ENCODE measurements at places on chromosomes 6 and 20.
A peak's percentile ranks its signal among the peaks of the same experiment; 100 is the strongest.

GRCh38 chr6:72691249-72691648 lies 69.4 kb downstream of the KCNQ5 start:
- DNase-seq, result no peak

GRCh38 chr6:150987855-150988464 lies 122.5 kb downstream of the MTHFD1L start:
- no peak for DNase-seq

DNA sequence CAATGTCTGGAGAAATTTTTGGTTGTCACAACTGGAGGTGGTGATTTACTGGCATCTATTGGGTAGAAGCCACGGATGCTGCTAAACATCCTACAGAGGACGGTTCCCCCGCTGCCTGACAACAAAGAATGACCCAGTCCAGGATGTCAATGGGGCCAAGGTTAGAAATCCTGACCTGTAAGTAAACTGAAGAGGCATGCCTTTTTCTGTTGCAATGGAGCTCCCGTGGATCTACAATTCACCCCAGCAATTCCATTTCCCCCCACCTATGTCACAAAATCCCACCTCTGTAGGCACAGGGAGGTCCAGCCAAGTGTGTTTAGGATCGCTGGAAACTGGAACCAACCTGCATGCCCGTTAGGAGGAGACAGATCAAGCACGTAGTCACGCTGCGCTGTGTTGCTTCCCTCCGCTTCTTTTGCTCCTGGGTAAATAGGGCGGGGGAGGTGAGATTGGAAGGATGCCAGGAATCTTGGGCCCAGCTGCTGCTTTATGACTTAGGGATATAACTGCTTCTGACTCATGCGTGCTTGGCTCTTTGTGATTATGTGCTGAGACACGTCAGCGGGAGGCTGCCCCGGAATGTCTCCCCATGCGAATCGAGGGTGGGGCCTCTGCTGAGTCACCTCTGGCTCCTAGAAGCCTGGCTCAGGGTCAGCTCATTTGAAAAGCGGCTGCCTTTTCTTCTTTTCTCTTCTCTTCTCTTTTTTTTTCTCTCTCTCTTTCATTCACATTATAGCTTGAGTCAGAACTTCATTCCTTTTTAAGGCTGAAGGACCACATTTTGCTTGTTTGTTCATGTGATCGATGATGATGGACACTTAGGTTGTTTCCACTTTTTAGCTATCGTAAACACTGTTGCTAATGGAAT lies 12.4 kb upstream of the PEDS1 start:
- peak; percentile 85 for DNase-seq

DNA sequence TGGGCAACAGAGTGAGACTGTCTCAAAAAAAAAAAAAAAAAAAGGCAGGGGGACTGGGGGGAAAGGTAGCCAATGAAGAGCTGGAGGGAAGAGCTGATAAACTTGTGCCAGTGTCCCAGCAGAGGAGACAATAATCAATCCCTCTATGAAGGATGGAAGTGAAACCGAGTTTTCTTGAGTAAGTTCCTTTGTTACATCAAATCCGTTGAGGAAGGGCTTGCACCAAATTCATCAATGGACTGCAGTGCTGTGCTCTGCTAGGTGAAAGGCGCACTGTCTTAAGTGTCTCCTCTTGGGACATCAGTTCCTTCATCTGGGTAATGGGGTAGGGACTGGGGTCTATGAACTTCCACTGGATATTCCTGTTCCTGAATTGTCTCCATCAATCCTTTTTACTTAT lies 3.0 kb upstream of the CRIP3 start:
- no peak for DNase-seq

DNA sequence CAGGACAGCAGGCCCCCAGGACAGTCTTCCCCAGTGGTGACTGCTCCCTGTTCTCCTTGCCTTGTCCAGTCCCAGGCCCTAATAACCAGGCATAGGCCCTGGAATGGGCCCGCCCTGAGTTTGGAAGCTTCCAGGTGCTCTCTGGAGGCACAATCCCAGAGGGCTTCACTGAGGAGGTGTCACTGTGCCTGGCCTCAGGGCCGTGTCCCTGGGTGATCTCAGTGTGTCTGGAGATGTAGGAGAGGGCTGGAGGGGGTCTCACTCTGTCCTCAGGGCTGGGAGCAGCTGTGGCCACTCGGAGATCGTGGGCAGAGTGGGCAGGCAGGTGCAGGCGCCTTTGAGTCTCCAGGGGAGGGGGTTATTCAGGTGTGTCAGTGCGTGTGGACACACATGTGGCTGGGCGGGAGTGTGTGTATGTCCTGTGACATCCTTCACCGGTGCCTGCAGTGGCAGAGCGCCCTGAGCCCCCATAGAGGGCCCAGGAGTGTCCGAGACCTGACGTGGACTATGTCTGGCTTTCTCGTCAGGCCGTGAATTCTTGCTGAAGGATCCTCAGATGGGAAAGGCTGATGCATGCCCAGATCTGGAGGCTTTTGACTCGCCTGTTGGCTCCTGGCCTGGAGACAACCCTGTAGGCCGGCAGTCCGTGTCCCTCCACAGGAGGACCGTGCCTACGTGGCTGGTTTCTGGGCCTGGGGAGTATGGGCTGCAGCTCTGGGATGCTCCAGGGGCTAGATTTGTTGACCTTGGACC lies 5.5 kb upstream of the NPBWR2 start:
- DNase-seq, result no peak

DNA sequence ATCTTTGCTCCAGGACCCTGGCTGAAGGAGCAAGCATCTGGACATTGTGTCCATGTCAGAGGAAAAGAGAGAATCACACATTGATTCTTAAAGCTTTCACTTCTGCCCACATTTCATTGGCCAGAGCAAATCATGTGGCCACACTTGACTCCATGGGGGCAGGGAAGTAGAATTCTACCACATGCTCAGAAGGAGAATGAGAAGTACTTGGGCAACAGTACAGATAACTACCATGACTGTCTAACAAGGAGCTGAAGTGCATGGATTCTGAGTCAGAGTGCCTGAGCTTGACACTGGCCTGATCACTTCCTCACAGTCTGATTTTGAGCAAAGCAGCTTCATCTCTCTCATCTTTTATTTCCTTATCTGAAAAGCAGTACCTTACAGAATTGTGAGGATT lies 38.6 kb downstream of the GHRH start:
- no peak for DNase-seq

DNA sequence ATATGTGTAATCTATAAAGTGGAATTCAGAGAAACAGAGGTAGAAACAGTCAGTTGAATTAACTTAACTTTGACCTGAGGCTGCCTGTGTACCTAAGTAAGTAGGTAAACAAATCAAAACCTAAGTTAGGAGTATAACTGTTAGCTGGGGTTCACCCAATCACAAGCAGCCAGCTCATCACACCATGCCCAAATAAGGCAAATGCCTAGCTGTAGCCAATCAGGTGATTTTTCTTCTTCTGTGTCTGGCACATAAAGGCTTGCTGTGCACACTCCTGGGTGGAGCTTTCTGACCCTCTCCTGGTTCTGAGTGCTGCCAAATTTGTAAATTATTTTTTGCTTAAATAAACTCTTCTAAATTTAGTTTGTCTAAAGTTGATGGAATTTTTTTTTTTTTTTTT lies 54.7 kb upstream of the TRIM39 start:
- no peak for DNase-seq

DNA sequence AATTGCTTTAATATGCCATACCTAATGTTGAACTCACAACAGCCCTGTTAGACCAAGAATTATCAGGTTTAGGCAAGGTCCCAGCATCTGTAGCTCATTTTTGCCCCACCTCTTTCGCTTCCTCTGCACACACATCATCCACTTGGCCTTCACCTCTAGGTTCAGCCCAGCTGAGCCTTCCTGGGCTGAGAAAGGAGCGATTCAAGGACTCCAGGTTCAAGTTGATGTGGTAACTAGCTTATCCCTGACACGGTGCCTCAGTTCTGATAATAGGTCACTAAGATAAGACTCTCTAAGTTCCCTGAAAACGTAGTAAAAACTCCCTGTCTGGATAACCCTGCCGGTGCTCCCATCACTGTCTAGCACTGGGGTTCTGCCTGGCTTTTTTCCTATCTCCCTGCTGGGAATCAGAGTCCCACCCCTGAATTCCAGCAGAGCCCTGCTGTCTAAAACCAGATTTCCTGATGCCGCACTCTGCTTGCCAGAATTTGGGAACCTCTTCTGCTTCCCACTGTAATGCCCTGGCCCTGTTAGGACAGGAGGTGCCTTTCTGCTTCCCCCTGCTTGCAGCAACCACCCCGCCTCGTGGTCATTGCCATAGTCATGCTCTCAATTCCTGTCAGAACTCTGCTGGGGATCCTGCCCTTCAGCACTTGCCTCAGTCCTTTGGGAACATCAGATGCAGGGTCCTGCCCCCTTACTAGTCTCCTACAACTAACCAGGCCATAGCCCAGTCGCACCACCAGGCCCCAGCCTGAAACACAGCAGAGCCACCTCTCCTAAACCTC lies 47.6 kb downstream of the ALDH8A1 start:
- no peak for DNase-seq

DNA sequence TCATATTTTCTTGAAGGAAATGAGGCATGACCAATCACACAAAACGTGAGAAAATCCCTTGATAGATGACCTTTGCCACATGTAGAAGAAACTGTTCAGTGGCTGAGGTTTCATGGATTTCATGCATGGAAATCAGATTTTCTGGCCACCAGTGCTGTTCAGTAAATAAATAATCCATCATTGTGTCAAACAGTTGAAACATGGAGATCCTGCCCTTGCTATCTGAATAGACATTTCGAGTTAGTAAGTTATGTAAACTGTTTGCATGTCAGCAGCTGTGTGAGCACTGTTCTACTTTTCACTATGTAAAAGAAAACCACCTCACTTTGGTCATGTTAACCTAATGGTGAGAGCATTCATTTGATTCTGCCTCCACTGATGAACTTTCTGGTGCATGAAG lies 793.9 kb upstream of the EPHA7 start:
- no peak for DNase-seq

DNA sequence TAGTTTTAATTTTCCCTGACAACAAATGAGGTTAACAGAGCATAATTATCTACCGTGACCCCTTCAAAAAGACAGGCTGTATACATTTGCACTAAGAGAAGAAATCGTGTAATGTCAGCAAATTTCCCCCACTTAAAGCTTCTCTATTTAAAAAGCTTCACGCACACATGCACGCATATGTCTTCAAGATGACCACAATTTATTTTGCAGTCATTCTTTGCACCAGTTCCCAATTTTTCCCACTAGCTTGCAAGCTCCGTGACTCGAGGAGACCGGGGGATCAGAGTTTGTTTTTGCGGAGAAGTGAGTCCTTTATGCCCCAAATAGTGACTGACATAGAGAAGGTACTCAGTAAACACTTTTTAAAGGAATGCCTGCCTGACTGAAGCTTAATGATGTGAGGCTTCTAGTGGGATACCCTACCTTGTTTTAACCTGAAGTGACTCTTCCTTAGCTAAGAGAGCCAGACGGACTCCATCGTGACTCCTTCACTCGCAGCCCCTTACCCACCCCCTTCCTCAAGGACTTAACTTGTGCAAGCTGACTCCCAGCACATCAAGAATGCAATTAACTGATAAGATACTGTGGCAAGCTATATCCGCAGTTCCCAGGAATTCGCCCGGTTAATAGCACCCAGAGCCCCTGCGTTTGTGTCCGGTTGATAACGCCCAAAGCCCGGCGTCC lies 9.3 kb upstream of the NQO2 start:
- no peak for DNase-seq

DNA sequence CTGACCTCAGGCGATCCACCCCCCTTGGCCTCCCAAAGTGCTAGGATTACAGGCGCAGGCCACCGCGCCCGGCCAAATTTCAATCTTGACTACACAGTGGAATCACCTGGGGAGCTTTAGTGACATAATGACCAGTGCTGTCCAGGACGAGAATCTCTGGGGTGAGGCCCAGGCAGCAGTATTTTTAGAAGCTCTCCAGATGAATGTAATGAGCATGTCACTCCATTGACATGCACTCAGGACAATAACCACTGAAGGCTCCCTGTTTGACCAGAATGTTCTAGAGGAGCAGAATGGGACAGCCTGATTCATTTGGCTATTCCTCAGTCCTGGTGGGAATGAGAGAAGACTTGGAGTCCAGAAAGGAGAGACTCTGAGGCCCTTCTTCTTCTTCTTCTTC lies 39.2 kb downstream of the SRSF3 start:
- no peak for DNase-seq

DNA sequence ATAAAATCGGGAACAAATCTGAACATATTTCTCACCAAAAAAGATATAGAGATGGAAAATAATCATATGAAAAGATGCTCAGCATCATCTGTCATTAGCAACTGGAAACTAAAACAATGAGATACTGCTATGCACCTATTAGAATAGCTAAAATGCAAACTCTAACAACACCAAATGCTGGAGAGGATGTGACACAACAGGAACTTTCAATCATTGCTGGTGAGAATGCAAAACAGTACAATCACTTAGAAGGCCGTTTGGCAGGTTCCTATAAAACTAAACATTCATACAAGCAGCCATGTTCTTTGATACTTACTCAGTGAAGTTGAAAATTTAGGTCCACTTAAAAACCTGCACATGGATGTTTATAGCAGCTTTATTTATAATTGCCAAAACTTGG lies 67.0 kb downstream of the FAM50B start:
- DNase-seq, result no peak

GRCh38 chr6:30997301-30997700 lies 13.0 kb upstream of the MUC22 start:
- DNase-seq, result no peak

GRCh38 chr6:50843842-50844241 lies 25.2 kb downstream of the TFAP2B start:
- no peak for DNase-seq

GRCh38 chr20:49832632-49833327 lies 20.2 kb downstream of the SLC9A8 start:
- no peak for DNase-seq

DNA sequence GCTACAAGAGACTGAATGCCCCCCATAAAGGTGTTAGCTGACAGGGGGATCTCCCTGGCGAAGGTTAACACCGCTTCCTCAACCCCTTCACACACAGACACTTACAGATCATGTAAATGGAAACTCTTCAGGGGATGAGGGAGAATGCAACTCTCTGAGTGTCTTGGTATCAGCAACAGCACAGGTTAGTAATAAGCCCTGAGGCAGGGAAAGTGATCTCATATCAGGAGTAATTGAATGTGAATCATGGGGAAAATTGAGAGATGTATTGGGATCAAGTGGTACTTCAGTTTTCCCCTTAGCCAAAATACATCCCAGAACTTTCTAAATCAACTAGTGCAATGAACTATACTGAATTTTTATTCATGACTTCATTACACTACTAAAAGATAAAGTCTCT lies 23.8 kb downstream of the OR2J3 start:
- DNase-seq, result no peak

DNA sequence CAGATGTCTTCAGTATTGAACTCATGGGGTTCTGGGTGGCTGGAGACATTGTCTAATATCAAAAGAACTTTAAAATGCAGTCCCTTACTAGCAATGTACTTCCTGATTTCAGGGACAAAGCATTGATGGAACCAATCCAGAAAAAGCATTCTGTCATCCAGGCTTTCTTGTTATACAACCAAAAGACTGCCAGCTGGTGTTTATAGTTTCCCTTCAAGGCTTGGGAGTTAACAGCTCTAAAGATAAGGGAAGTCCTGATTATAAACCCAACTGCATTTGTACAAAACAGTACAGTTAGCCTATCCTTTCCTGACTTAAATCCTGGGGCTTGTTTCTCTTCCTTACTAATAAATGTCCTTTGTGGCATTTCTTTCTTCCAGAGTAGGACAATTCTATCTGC lies 160.0 kb downstream of the COL21A1 start:
- no peak for DNase-seq
